ENCODE measurements at places on chromosomes 2 and 18.

GRCh38 chr18:22847867-22848451 is 85.2 kb upstream of the RBBP8 start:
- no peak for DNase-seq

- DNase-seq: no peak
These were observed 97.1 kb downstream of the NYAP2 start for GRCh38 chr2:225496568-225496967.

- DNase-seq: no peak
These were observed 119.4 kb downstream of the COPS8 start for GRCh38 chr2:237205043-237205541.

DNA sequence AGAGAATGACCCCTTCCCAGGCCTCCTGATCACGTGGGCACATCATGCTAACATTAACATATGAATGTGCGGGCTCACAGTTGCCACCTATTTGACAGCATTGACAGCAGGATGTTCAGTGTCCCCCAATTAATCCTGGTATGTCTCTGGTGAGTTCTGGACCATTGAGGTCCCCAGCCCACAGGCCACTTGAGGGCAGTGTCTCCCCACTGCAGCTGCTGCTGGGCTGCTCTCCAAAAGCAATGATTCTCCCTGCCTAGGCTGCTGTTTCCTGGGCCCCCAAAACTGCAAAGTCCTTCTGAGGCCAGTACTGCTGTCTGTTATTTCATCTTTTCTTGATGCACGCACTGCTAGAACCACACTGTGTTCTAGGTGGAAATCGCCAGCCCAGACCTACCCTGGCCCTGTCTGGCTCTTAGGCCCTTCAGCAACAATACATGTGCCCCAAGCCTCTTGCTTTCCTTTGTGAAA is 52.7 kb upstream of the MAPK4 start:
- DNase-seq: no peak

GRCh38 chr2:127681288-127681804 is 6.0 kb upstream of the LIMS2 start:
- no peak for DNase-seq

GRCh38 chr2:180647621-180648020 is 332.8 kb upstream of the UBE2E3 start:
- no peak for DNase-seq

DNA sequence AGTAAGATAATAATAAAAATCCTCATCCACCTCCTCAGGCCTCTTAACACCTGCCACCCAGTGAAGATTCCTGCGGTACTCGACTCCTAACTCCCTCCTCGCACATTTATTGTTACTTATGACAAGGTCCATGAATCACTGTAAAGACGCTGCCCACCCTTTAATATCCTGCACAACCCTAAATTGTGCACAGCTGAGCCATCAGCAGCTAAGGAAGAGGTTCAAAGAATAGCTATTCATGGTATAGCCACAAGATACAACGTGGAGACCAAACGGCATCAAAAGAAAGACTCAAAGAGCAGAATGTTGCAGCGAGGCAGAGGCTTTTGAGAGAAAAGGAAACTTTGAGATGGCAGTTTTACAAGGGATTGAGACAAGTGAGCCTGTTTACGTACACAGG is 266.3 kb downstream of the SATB2 start:
- DNase-seq: no peak

DNA sequence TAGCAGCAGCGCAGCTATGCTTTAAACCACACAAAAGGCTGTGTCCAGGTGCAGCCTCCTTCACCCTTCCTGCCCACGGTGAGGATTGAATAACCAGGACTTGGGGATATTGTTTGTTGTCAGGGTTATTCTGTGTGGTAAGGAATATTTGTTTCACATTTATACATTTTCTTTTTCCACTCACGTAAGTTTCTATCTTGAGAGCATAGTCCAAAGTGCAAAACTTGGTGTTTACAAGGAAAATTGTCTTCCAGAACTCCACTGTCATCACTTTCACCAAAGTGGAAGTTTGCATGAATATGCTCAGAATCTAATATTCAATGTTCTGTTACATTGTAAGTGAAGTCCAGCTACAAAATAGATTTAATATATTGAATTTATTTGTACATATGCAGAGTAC is 26.4 kb downstream of the NAPG start:
- no peak for DNase-seq

GRCh38 chr18:46696268-46696667 is 39.2 kb upstream of the LOXHD1 start:
- no peak for DNase-seq

GRCh38 chr2:102186791-102187495 is at the start of gene IL1RL2:
TSS of gene IL1RL2 (plus strand) at chr2:102187023. CDS start at chr2:102187868, 845 bp downstream.
- no peak for DNase-seq

DNA sequence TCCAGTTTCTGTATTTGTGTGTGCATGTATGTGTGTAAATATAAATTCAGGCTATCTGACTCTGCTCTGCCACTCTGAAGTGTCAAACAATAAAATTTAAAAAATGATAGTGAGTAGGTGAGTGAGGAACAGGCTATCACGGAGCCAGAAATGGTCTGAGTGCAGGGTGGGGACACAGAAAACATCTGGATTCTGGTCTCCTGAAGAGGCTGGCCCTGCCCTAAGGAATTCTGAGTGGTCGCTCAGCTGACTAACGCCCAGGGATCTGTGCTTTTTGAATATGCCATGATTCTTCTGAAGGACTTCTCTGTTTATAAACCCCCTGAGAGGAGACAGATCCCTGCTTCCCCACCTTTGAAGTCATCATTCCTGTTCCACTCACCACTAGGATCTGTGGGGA is 353.9 kb upstream of the GYPC start:
- no peak for DNase-seq

GRCh38 chr2:10323535-10323934 is 20.8 kb downstream of the HPCAL1 start:
- no peak for DNase-seq

DNA sequence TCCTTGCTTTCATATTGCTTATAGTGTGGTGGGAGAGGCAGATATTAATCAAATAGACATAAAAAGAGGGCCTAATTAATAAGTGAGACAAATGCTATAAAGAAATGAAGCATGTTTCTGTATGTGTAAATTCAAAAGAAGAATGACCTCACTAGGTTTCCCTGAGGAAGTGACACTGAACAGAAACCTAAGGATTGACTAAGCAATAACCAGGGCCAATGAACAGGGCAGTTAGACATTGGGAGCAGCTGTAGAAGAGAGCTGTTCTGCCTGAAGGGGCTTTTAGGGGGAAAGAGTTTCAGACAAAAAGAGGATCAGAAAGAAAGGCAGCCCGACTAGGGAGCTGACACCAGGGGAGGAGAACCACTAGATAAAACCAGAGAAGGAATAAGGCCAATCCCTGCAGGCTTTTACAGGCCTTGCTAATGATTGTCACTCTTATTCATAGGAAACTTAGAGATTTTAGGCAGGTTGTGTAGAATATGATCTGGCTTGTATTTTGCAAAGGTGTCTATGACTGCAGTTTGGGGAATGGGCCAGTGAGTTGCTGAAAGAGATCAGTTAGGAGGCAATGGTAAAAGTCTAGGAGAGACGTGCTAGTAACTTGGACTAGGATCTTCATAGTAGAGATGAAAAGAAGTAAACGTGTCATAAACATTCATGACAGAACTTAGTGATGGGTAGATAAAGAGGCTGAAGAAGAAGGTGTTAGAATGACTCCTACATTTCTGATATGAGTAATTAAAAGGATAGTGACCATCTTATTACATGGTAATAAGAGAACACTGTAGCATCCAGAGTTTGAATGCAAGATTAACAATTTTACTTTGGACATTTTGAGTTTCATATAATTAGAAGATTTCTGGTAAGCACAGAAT is 26.8 kb upstream of the NABP1 start:
- DNase-seq: no peak

DNA sequence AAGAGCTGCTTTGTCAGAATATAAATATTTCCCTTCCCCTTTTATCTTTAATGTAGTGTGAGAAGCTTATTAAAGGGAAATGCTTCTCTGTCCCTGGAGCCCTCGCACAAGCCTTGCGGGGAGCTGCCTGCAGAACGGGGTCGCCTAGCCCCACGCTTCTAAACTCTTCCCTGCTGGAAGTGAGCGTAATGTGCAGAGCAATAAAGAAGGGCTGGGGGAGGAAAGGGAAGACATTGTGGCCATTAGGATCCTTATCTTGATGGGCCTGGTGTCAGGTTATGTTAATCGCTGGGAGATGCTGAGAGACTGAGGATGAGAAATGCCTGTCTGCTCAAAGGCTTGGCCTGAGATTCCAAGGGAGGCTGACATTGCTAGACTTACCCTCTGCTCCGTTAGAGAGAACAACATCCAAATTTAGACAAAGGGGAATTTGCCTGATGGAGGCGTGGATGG is 18.9 kb upstream of the FZD7 start:
- no peak for DNase-seq

GRCh38 chr2:24704692-24705091 is 88.5 kb downstream of the PTRHD1 start:
- DNase-seq: no peak

DNA sequence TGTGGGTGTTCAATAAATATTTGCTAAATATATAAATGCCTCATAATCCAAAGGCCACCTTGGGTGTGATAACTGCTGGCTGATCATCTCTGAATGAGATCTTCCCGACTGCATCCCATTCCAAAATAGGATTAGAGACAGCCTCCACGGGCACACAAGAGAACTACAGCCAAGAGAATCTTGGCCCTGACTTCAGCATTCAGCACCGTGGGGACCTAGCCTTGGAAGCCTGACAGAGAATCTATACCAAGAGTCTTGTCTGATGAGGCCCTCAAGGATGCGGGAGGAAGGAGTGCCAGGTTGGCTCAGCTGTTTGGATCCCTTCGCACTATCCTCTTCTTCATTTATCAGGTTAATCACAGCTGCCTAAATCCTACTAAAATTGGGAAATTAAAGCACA is 85.8 kb downstream of the RBM43 start:
- no peak for DNase-seq

DNA sequence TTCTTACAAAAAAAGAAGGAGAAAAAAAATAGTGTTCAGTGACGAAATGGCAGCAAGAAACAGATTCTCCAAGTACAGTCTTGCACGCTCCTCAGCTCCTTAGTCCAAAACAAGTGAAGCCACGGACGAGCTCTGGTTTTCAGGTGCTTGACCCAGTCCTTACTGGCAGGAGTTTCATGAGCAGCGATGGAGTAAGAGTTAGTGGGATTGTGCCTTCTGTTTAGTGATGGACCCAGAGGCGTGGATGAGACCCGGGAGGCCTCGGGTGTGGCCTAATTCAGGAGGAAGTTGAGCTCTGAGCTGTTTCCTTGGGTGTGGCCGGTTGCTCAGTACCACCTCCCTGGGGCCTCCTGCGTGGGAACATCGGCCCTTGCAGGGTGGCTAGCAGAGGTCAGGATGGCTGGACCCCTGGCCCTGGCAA is 52.0 kb downstream of the KIF5C start:
- no peak for DNase-seq

DNA sequence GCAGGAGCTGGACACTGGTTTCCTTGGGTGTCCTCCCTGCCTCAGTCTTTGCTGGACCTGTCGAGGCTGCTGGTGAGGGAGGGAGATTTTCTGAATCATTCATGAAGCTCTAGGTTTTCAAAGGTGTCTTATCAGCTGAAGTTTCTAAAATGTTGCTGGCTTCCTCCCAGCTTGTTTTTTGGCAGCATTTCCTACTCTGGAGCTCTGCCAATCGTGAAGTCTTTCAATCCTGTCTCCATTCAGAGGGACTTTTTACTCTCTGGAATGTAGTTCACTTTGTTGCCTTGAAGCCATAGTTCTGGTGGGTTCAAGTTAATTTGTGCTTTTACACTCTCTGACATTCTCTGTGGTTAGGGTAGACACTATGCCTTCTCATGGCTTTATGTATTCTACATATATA is 23.9 kb downstream of the SNTG2 start:
- no peak for DNase-seq

- DNase-seq: no peak
These were observed 7.1 kb upstream of the SOS1 start for GRCh38 chr2:39127973-39128372.

- DNase-seq: no peak
These were observed 201.6 kb downstream of the SETBP1 start for GRCh38 chr18:44882163-44882868.

GRCh38 chr2:39194686-39195085 is 49.1 kb downstream of the CDKL4 start:
- DNase-seq: no peak

DNA sequence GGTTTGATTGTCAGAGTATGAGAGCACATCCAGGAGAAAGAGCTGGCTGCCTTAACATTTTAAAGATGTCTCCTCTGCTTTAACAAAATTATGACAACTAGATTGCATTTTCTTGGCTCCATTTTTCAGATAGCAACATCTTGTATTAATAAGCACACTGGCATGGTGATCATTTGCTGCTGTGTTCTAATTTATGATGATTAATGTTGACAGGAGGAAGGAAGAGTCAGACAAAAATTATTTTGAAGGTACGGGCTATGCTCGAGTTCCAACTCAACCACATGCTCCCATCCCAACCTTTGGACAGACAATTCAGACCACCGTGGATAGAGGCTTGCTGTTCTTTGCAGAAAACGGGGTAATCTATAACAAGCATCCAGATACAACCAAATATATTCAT is 98.2 kb upstream of the TTC39C start:
- no peak for DNase-seq

DNA sequence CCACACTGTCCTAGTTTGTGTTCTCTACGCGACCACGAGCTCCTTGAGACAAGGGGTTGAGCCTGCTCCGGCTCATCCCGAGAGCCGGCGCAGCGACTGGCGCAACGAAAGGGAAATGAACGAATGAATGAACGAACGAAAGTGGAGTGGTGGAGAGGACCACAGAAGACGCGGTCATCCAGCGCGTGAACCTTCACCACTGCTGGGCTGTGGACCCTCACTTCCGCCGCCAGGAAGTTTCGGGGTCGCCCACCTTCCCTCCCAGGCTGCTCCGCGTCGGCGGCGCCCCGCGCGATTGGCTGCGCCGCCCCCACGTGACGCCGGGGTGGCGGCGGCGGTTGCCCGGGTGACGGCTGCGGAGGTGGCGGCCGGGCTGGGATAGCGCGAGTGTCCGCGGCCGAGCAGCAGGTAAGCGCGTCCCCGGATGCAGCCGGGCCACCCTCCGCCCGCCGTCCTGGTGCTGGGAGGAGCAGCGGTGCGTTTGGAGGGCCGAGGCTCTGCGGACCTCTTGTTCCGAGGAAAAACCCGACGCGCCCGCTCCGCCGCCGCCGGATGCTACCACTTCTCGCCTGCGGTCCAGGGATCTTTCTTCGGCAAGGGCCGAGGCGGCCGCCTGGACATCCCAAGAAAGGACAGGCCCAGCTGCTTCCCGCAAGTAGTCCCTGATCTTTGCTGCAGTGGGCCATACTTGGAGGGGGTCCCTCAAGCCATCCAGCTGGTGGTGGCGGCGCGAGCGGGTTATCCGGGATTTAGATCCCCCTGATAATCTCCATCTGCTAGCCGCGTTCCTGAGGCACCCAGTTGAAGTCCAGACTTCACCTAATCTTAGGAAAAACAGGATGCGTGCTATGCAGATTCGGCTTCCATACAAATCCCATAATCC is at the start of gene ARMC9:
TSS of gene ARMC9 (plus strand) at position 341 of the 883 bp plus-strand sequence. CDS start 7,608 bp downstream, outside the sequence.
- DNase-seq: peak; percentile 41

DNA sequence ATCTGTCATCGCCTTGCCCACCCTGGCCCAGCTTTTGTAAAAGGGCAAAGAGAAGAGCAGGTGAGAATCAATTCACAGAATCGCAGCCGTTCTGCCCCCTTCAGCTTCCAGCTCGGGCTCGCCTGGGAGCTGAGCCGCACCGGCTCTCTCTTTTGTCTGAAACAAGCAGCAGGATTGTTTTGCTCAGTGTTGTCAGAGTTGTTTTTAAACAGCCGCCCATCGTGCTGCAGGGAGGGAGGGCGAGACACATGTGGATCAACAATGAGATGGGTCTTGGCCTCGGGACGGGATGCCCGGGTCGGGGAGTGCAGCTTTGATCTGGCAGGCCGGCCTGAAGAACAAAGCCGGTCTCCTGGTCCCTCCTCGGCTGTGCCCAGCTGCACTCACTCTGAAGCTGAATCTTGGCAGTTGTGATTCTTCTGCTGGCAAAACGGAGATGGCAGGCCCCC is 39.7 kb upstream of the HDAC4 start:
- DNase-seq: no peak

Measured in NCI-H526 treated with DMSO at 0.1 percent for 48 hours (cell line).